ENCODE measurements at places on chromosomes 2 and 18.
A peak's percentile ranks its signal among the peaks of the same experiment; 100 is the strongest.

DNA sequence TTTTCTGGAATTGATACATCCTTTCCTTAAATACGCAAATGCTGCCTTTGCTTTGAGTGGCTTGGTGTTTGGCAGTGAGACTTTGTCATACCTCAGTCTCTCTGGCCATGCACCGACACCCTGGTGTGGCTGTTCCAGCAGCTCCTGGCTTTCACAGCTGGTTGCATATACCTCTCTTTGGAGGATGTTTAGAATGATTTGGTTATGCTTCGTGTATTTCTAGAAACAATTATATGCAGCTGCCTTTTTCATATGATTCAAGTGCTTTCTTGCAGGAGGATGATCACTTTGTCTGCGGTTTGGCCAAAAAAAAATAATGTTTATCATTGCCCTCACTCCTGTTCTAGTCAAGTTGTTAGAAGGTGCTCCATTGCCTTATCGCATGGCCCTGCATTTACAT lies 95.0 kb upstream of the EML6 start:
- DNase-seq = no peak

- no peak for DNase-seq
These were observed 329.5 kb upstream of the CHAC2 start for GRCh38 chr2:53438100-53438499.

GRCh38 chr2:84865181-84865783 lies 15.6 kb downstream of the TRABD2A start:
- DNase-seq = peak; percentile 63

DNA sequence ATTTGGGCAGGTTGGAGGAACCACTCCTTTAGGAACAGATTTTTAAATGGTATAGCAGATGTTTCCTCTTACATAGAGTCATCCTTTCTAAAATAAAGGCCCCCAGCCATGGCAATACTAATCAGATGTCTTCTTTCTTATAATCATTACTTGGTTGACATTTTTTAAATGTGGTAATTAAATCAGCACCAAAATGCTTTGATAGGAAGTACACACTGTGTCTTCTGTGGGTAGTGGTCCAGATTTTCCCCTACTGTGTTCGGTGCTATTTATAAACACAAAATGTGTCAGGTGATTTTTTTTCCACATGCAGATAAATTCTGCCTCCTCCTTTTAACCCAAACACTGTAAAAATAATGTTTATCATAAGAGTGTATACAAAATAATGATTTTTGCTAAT lies 200.9 kb upstream of the DTNA start:
- DNase-seq = no peak

DNA sequence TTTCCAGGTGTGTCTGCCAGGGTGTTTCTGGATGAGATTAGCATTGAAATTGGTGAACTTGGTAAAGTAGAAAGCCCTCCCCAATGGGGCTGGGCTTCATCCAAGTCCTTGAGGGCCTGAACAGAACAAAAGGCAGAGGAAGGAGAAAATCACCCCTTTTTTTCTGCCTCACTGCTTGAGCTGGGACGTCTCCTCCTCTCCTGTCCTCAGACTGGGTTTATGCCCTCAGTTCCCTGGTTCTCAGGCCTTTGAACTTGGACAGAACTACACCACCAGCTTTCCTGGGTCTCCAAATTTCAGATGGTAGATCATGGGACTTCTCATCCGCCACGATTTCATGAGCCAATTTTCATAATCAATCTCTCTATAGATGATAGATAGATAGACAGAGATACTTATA lies 53.7 kb upstream of the BIN1 start:
- DNase-seq = no peak

DNA sequence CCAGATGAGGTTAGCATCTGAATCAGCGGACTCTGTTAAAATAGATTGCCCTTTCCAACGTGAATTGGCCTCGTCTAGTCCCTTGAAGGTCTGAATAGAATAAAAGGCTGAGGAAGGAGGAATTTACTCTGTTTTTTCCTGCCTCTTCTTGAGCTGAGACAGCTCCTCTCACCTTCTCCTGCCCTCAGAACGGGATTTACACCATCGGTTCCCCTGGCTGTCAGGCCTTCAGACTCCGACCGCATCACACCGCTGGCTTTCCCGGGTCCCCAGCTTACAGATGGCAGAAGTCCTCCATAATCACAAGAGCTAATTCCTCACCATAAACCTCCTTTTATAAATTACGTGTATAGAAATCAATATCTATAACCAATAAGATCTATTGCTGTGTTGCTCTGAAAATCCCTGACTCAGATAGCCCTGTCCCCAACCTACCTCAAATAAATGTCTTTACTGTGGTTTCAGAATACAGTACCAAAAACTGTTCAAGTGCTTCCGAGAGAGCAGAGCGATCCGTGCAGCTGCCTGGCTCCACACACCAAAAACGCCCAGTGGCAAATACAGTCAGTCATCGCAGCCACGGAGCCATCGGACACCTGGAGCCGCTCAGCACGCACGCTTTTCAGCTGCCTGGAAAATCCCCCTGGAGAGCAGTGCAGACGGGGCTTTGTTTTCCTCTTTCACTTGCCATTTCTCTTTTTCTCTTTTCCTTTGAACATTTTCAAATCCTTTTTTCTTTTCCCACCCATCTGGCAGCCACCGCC lies 196.9 kb downstream of the NRP2 start:
- no peak for DNase-seq

- DNase-seq = no peak
These were observed 605 bp downstream of the WNT6 start for GRCh38 chr2:218859988-218860831.

- DNase-seq = peak; percentile 9
These were observed 10.0 kb upstream of the TTR start for GRCh38 chr18:31581498-31582197.

GRCh38 chr2:59308108-59308507 lies 1067.0 kb upstream of the FANCL start:
- DNase-seq = no peak

DNA sequence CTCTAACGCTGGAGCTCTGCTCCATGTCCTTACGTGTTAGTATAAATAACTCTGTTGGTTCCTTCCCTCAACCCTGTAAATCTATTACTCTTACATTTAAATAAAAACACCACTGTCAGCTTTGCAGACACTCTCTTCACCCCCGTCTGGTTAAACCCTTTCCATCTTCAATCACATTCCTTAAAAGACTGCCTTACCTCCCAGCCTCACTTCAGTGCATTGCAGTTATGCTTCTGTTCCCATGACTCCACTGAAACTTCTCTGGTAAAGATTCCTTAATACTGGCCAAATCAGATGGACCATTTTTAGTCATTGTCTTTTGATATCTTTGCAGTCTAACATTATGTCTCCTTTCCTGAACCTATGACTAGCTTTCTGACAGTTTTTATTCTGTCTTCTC lies 61.7 kb downstream of the EML4 start:
- DNase-seq = no peak

DNA sequence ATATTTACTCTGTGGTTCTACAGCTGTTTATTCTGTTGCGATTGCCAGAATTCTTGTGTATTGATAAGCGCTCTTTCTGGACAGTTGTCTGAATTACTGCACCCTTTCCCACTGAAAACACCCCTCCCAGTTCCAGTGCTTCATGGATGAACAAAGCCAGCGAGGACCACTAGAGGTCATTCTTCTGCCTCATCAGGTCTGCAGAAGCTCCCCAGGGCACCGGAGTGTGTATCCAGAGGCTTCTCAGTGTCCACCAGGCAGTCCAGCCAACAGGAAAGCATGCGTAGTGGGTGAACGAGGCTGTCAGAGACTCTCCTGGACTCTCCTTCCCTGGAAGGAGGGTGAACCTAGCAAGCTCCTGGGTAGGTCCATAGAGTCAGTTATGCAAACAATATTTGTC lies 40.6 kb upstream of the INHBB start:
- DNase-seq = peak; percentile 11

DNA sequence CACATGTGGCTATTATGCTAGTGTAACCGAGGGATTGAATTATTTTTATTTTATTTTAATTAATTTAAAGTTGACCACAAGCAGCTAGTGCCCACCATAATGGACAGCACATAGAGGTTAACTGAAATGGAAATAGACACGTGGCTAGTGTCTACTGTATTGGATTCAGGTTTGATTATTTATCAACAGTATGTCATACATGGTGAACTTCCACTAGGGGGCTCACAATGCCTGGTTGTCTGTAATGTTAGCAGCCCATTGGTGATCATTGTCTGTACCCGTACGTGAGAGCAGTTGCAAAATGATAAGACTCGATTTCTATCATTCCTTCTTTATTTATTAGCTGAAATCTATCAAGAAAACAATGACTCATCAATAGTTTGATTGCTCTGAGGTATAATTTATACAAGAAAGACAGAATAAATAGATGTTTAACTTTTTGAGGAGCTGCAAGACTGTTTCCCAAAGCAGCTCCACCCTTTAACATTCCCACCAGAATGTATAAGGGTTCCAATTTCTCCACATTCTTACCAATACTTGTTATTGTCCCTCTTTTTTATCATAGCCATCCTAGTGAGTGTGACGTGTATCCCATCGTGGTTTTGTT lies 76.5 kb downstream of the CYBRD1 start:
- DNase-seq = peak; percentile 69

- DNase-seq = no peak
These were observed 1.8 kb downstream of the TMEM131 start for GRCh38 chr2:97993926-97994325.
